Activated CD8-positive, alpha-beta T cell treated with anti-CD3 and anti-CD28 coated beads for 36 hours (primary cell): ENCODE measurements at places on chromosomes 13 and 19. TPM values are rescaled to one million over a fixed set of nuclear protein-coding genes. Genes with fewer than 3 reads are reported as not detected.

ENOX1 gene
- total RNA-seq = 0.09 TPM

SYNGR4 gene
- not detected for total RNA-seq

SERPINE3 gene
- total RNA-seq = not detected

PCDH20 gene
- not detected for total RNA-seq

GPC5 gene
- 0.14 TPM for total RNA-seq

KLK13 gene
- total RNA-seq = not detected

GPR4 gene
- not detected for total RNA-seq

GGN gene
- total RNA-seq = not detected

GRCh38 chr19:12825254-12826131 is 8.9 kb downstream of the RTBDN start:
- peak; percentile 45 for DNase-seq

DNA sequence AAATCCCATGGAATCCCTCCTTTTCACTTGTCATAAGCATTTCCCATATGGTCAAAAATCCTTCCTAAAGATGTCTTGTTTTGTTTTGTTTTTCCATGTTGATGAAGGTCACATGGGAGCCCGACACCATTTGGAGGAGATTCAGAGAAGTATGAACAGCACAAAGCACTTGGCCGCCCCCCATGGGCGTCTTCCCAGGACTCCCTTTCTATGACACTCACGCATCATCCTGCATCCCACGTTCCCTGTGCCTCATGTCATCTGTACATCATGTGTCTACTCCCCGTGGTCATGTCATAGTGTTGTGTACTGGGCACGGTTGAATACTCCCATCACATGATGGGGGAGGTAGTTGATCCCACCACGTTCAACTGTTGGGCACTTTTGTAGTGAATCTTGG is 2.0 kb downstream of the ZSCAN1 start:
- DNase-seq = no peak

GRCh38 chr19:44951179-44952159 is 3.7 kb upstream of the CLPTM1 start:
- peak; percentile 80 for DNase-seq

DNA sequence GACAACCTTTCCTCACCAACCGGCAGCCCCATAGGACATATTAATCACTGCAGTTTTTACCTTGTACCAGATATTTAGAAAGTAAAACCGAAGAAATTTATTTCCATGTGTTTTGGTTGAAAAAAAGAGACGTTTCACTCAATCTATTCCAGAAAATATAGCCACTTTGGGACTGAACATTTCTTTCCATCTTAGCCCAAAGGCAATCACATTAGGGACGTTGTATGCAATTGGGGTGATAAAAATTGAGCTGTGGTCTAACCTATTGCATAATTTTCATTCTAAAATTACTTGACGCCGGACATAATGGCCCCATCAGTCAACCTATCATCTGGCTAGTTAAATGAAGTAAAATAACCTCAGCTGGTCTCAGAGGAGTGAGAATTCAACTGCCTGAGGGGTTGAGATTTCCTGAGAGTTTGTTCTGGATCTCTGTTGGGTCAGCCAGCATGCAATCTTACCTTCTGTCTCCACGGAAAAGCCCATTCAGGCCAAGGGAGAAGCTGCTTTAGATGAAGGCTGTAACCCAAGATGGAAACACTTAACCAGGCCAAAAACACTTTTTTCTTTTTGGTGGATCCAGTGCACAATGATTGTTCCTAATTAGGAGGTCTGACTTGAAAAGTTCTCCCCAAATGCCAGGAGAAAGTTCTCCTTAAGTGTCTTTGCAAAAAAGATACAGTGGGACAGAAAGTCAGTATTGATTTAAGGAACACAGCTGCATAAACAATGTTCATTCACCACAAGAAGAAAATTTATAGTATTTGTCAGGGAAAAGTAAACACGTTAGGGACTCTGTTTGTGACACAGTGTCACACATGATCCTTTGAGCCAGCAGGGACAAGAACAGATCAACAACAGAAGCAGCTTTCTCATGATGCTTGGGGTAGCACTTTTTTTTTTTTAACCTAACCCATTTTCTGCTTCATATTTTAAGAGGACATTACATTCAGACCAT is 34.1 kb downstream of the DLEU7 start:
- no peak for DNase-seq

DNA sequence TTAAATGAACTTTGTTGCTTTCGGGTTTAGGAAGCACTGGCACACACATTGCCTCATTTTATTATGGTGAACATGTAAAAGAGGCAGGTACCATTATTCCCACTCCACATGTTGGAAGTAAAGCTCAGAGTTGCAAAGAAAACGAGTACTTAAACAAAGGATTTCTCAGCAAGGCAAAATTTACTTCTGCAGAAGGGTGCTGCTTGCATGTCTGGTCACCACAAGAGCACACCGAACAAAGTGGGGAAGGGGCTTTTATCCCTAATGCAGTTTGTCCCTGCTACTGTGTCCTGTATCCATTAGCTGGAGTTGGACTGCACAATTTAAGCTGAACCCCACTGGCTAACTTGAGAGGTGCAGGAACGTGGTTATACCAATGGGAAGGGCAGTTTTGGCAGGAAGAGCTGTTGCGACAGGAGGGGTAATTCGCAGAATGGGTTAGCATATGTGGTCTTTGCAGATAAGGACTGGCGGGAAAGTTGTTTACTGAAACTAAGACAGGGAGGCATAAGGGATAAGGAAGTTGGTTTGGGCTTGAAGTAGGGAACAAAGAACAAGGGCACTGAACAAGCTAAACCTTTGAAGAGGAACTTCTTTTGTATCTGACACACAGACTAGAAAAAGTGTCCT is 545.5 kb downstream of the UQCRFS1 start:
- DNase-seq = no peak

DNA sequence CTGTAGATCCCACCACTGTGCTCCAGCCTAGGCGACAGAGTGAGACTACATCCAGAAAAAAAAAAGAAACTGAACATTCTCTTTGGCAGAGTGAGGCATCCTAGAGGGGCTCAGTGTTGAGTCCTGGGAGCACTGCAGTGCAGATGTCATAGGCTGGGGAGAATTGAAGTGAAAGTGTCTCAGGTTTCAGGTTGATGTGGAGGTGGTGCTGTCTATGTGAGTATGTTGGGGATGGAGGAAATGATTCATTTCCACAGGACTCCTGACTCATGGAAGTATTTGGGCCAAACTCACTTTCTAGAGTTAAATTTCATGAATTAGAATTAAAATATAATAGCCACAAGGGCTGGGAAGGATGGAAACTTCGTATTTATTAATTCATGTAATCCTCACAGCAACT is 134.4 kb upstream of the TSC22D1 start:
- DNase-seq = peak; percentile 58

DNA sequence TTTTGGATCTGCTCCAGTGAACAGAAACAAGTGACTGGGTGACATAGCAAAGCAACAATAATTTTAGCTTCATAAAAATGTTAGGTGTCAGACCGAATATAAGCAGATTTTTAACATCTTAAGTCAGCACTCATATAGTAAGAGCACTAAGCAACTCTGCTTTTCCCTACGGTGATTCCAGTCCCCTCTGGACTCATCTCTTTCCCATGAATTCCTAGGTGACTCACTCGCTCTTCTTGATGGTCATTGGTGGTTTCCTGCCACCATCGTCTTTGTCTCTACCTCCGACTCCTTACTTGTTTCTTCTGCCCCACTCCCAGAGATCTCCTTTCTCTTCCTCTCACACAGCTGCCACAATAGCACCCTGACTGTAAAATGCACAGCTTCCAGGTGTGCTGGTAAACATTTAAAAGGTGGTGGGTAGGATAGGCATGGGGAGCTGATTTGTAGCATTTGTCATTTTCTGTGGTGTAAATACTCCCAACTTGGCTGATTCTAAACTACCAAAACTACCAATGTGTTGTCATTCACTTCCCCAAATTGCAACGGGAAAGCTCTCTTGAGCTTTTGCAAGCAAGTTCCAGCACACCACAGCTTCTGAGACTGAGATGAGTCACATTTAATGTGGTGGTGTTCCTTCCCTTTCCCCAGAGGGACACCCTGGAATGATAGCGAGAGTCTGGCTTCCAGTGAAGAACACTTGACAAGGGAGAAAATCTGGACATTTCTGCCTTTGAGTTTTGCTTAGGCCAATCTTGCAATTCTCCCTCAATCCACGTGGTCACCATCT is 42.8 kb upstream of the CLDN10 start:
- DNase-seq = no peak

DNA sequence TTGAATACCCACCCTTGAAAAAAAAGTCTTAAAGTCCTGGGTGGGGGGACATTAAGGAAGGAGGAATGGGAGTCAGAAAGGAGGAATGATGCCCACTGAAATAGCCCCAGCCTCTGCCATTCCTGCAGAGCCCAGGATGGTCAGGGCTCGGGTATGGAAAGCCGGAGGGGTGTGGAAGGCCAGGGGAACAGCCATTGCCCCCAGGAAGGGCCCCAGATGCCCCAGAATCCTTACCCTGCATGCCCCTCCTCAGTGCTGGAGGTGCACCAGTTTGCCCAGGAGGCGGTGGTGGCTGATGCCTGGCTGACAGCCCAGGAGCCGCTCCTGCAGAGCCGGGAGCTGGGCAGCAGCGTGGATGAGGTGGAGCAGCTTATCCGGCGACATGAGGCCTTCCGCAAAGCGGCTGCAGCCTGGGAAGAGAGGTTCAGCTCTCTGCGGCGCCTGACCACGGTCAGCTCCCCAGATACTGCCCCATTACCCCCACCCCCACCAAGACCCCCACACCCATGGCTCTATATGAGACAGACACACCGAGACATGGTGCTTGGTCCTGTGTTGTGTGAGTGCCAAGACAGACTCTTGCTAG is 10.7 kb upstream of the SHKBP1 start:
- no peak for DNase-seq

DNA sequence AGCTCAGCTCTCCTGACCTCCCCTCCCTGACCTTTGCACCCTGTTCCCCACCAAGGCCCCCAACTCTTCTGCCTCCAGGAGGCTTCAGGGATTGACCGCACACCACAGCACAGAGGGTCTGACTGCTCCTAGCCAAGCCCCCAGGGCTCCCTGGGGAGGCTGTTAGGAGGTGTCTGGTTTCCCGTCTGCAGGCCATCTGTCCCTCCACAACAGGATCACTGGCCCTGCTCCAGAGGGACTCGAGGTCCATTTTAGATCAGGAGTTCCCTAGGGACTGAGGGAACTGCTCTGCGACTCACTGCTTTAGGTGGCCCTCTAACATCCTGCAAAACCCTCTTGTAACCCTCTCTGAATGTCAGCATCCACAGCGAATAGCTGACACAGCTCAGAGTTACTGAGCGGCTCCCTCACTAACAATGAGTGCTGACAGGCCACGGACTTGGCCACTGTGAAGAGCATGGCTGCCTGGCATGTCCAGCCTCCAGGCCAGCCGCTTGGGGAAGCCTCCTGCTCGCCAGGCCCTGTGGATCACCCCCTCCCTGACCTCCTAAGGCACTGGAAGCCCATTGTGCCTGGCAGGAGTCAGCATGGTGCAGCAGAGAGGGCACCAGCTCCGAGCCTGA is 17.7 kb downstream of the GRIK5 start:
- DNase-seq = no peak

DNA sequence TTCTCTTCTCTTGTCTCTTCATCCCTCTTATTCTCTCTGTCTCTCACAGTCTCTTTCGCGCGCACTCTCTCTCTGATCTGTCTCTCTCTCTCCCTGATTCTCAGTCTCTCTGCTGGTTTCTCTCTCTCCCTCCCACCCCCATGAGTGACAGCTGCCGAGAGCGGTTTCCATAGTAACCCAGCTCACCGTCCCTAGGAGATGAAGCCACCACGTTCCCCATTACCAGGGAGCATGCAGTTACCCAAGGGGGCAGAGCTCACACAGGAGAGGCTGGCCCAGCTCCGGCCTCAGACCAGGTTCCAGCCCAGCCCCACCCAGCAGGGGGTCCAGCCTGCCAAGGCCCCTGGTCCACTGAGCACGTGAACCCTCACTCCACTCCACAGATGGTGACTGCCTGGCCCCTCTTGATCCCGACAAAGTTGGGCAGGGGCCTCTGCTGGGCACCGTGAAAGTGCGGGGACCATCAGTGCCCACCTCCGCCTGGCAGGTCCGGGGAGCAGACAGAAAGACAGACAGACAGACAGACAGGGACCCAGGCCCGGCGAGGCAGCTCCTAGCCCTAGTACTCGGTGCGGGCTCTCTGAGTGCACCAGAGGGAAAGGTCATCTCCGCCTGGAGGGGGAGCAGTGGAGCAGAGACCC is 50.6 kb downstream of the CELF5 start:
- DNase-seq = peak; percentile 69

DNA sequence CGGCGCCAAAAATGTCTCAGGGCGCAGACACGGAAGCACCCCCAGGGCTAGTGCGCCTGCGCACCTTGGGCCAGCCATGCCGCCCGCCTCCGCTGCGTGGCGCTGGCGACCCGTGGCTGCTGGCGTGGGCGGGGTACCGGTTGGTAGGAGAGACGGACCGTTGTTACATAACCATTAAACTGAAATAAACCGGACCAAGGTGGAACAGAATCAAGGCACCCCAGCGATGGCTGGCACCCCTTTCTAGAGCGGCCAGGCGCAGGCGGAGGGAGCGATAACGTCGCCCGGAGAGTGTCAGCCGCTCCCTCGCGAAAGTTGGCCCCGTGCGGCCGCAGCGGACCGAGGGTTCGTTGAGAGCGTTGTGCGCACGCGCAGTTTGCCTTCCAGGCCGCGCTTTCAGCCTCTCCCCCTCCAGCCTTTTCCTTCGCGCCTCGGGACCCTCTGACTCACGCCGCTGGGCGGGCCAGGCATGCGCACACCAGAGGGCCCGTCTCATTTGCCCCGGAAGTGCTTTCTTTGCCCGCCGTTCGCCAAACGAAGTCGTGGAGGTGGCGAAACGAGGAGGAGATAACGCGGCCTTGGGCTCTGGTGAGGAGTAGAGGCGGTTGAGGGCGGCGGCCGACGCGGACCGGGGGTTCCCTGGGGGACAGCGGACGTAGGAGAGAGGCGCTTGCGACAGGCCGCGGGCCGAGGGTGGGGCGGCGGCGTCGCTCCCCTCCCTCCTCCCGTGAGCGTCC is at the start of the genes PLEKHJ1 and SF3A2:
Gene PLEKHJ1 (minus strand): TSS at position 16 of the 737 bp plus-strand sequence. CDS start 81 bp downstream, outside the sequence.
Gene SF3A2 (plus strand): TSS at position 511 of the 737 bp plus-strand sequence. CDS start 6,595 bp downstream, outside the sequence.
- DNase-seq = peak; percentile 98

DNA sequence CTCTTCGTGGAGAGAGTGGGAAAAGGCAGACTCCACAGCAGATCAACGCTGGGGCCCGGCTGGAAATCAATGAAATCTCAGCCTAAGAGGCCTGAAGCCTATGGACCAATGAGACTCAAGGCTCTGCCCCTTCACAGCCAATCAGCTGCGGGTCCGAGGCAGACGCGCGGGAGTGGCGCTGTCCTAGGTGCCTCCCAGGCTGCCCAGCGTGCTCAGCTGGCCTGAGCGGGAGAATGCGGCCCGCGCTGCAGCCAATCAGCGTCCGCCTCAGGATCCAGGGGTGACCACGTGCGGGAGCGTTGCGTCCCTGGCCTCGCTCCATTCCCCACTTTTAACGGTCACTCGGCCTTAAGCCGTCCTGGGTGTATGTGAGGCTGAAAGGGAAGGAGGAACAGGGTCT is at the start of gene ZBTB32:
Gene ZBTB32 (plus strand): TSS at position 341 of the 400 bp plus-strand sequence. CDS start 10,069 bp downstream, outside the sequence.
- peak; percentile 43 for DNase-seq
